GM23248 (cell line): ENCODE measurements at places on chromosomes 2 and 18. TPM values are rescaled to one million over a fixed set of nuclear protein-coding genes. Genes with fewer than 3 reads are reported as not detected.

The TEKT4 gene
- total RNA-seq: not detected in 2 replicates

The STARD6 gene
- total RNA-seq: not detected in 2 replicates

The SIX2 gene
- 0.63 TPM in 1 of 2 replicates, not detected in the other for total RNA-seq

The SMIM21 gene
- not detected in 2 replicates for total RNA-seq

The ASTL gene
- 0.25 TPM in 1 of 2 replicates, not detected in the other for total RNA-seq

The RBM44 gene
- 0.11 and 2.8 TPM in 2 replicates for total RNA-seq

The INHA gene
- total RNA-seq: 0.11 TPM in 1 of 2 replicates, not detected in the other

The TTN gene
- total RNA-seq: not detected in 2 replicates

The CPS1 gene
- total RNA-seq: 2.0 and 4.9 TPM in 2 replicates

The KCNG2 gene
- total RNA-seq: not detected in 2 replicates

The HOXD4 gene
- total RNA-seq: 2.5 and 7.8 TPM in 2 replicates

The ABHD1 gene
- not detected in 2 replicates for total RNA-seq

The MLPH gene
- total RNA-seq: 4.7 and 8.1 TPM in 2 replicates

The MAP2 gene
- 1.0 and 7.6 TPM in 2 replicates for total RNA-seq

The REV1 gene
- 15.0 and 19.5 TPM in 2 replicates for total RNA-seq

The TTR gene
- not detected in 2 replicates for total RNA-seq

The ADRA2B gene
- total RNA-seq: not detected in 2 replicates

The MYCN gene
- not detected in 2 replicates for total RNA-seq

The PCARE gene
- not detected in 2 replicates for total RNA-seq

The NHEJ1 gene
- total RNA-seq: 8.3 and 16.1 TPM in 2 replicates

The IL36A gene
- total RNA-seq: not detected in 2 replicates

The OSBPL6 gene
- total RNA-seq: 6.3 and 8.9 TPM in 2 replicates

The UGT1A6 gene
- not detected in 2 replicates for total RNA-seq

The RAB6C gene
- not detected in 2 replicates for total RNA-seq

The TUBB8B gene
- total RNA-seq: not detected in 2 replicates

The PSTPIP2 gene
- 2.8 and 3.8 TPM in 2 replicates for total RNA-seq

The GALNT13 gene
- 0.11 TPM in 1 of 2 replicates, not detected in the other for total RNA-seq

The CFAP210 gene
- not detected in 2 replicates for total RNA-seq

The SRD5A2 gene
- not detected in 2 replicates for total RNA-seq

The DUSP11 gene
- 37.3 and 58.3 TPM in 2 replicates for total RNA-seq

The AGXT gene
- total RNA-seq: not detected in 2 replicates

The VAMP5 gene
- 50.3 and 59.0 TPM in 2 replicates for total RNA-seq

The FBXO15 gene
- total RNA-seq: 0.22 TPM in 1 of 2 replicates, not detected in the other
